ENCODE measurements at places on chromosomes 6 and 20. TPM values are rescaled to one million over a fixed set of nuclear protein-coding genes. Genes with fewer than 3 reads are reported as not detected.

The TCP1 gene
- 255 TPM for total RNA-seq

The SUMO4 gene
- not detected for total RNA-seq

The SDCBP2 gene
- total RNA-seq = 1.6 TPM

The SRSF12 gene
- 1.9 TPM for total RNA-seq

Measured in A549 treated with ZK216348 at 1 μM for 4 hours (cell line).